Spleen (tissue), 13 donors: ENCODE measurements at places on chromosomes 7 and 10. TPM values are rescaled to one million over a fixed set of nuclear protein-coding genes. Genes with fewer than 3 reads are reported as not detected.

DNA sequence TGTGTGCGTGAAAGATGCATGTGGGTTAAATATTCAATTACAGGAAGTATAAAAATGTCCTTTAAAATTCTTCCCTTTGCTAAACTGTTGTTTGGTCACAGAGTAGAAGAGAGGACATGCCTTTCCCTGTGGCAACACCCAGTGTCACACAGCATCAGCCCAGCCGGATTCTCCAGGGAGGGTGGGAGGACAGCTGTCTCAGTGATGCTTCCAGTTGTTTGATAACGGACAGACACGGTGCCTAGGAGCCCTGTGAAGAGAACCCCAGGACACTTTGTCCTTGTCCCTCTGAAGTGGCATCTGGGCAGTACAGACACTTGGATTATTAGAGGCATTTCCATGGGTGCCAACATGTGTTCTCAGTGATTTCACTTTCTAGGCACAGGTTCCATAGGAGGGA lies 306.6 kb upstream of the LRGUK start:
- peaks cover 53% of the 10 kb centered on the region for H3K36me3 ChIP-seq
- no peak overlapping the region for H3K4me3 ChIP-seq
- H3K27ac ChIP-seq = no peak overlapping the region
- no peak for DNase-seq

GRCh38 chr10:50152792-50153272 lies 85.1 kb downstream of the WASHC2A start:
- H3K4me3 ChIP-seq = no peak overlapping the region
- no peaks in the 10 kb centered on the region for H3K36me3 ChIP-seq
- H3K27me3 ChIP-seq = no peaks in the 10 kb centered on the region

GRCh38 chr10:102651455-102652169 lies 7.3 kb downstream of the TRIM8 start:
- peaks cover 64% of the 10 kb centered on the region for H3K4me1 ChIP-seq
- peaks cover 55% of the 10 kb centered on the region for H3K36me3 ChIP-seq
- H3K27me3 ChIP-seq = no peaks in the 10 kb centered on the region

- H3K4me3 ChIP-seq = no peak overlapping the region
- no peak for DNase-seq
- H3K36me3 ChIP-seq = peaks cover 5% of the 10 kb centered on the region
- no peaks in the 10 kb centered on the region for H3K27me3 ChIP-seq
- H3K4me1 ChIP-seq = no peaks in the 10 kb centered on the region
These were observed 107.3 kb downstream of the TPK1 start for GRCh38 chr7:144728551-144728950.

- H3K4me3 ChIP-seq = no peak overlapping the region
- H3K27ac ChIP-seq = no peak overlapping the region
- DNase-seq = no peak
These were observed 28.7 kb downstream of the SLC29A3 start for GRCh38 chr10:71347587-71348395.

DNA sequence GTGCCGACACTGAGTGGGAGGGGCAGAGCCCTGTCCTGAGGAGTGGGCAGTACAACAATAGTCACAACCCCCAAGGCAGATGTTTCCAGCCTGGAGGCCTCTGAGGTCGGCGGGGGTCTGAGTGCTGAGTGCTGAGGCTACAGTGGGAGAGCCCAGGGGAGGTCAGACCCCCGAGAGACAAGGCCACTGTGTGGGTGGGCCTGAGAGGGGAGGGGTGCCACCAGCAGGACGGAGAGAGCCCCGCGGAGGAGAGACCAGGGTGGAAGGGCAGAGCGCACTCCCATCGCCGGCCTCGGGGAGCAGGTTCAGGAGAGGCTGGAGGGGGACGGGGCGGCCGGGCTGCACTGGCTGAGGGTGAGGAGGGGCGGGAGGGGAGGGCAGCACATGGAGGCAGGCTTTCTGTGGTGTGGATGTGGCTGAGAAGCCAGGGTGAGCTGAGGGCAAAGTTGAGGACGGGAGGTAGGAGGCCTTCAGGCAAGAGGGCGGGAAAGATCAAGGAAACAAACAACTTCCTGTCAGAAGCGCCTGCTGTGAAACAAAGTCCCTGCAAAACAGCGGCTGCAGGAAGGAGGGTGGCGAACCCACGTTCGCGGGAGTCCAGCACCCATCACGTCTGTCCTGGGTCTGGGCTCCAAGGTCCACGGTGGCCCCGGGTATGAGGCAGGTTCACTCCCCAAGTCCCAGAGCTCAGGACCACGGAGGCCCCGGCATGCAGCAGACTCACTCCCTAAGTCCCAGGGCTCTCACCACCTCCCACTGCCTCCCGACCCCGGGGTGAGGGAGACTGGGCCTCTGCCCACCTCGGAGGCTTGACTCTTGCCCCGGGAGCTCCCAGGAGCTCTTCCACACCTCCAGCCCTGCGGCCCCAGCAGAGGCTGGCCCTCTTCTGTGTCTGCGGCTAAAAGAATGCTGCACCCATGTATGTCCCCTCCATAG lies 76.8 kb upstream of the NKX6-2 start:
- H3K4me1 ChIP-seq = peaks cover 9% of the 10 kb centered on the region
- H3K36me3 ChIP-seq = no peaks in the 10 kb centered on the region
- no peak overlapping the region for H3K4me3 ChIP-seq

CYP26C1 gene
- 0.04 TPM for polyA plus RNA-seq

HOXA5 gene
- polyA plus RNA-seq = 2.3 TPM
